K562 (cell line): ENCODE measurements at places on chromosomes 16 and 17.

DNA sequence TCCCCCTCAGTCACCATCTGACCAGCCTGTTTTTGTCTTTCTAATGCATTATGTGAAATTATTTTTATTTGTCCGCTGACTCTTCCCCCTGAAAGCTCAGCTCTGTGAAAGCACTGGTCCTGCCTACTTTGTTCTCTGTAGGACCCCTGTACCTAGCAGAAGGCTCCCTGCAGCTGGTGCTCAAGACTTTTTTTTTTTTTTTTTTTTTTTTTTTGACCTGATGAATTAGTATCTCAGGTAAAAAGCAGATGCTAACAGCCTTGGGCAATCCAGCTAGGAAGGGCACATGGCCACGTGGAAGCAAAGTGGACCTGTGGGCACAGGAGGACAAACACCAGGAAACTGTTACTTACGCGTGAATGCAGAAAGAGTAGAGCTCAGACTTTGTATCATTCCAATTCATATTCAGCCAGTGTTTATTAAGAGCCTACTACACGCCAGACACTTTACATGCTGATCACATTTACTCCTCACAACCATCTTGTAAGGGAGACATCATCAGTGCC lies 629 bp upstream of the UNC119 start:
- no peak for DNase-seq

- no peak for DNase-seq
Observed at GRCh38 chr17:76106703-76107102, 3.1 kb upstream of the EXOC7 start.

- DNase-seq = peak; percentile 97
Observed at GRCh38 chr17:29179232-29180033, 765 bp downstream of the MYO18A start.

- DNase-seq = peak; percentile 59
Observed at GRCh38 chr16:7313170-7313569, 19.5 kb upstream of the RBFOX1 start.

DNA sequence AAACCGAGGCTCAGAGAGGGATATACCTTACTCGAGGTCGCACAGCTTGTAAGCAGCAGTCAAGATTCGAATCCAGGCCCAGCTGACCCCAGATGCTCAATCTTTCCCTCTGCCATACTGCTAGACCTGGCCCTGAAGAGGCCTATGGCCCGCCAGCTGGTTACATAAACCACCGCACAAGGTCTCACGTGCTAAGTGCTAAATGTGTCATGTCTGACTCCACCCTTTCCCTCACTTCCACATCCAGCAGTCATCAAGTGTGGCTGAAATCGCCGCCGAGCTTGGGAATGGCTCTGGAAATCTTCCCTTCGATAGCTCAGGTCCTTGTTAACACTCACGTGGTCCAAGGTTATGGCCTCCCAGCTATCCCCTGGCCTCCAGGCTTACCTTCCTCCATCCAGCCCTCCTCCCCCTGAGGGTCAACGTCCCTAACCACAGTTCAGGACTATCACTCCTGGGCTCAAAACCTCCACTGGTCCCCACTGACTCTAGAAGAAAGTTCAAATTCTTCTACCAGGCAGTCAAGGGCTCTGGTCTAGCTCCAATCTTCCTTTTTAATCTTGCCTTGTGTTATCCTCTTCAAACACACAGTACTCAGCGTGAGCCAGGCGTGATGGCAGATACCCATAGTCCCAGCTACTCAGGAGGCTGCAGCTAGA lies 3.5 kb downstream of the ZBTB4 start:
- peak; percentile 80 for DNase-seq

- peak; percentile 22 for DNase-seq
Observed at GRCh38 chr17:4968486-4969046, 949 bp upstream of the SPAG7 start.

GRCh38 chr17:266701-267667 lies 85.5 kb upstream of the DOC2B start:
- no peak for DNase-seq

DNA sequence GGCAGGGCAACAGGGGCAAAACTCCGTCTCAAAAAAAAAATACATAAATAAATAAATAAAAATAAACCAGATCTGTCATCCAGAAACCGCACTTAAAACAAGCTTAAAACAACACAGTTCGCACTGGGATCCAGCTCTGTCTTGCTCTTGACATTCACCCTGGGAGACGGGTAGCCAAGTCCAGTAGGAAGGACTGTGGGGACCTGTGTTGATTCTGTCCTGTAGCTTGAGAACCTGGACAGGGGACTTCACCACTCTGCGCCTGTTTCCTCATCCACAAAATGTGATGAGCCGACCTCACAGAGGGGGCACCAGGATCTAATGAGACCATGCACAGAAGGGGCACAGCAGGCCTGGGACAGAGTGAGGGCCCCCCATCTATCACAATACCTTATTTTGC lies 1.5 kb upstream of the RAI1 start:
- no peak for DNase-seq

- DNase-seq = no peak
Observed at GRCh38 chr17:76074390-76075363, at the start of gene GALR2. GALR2 (plus strand) TSS chr17:76074781; CDS start chr17:76074884, 103 bp downstream.

- DNase-seq = no peak
Observed at GRCh38 chr17:51152766-51153209, 571 bp upstream of the NME1 start.

- DNase-seq = no peak
Observed at GRCh38 chr17:3613124-3613523, 3.9 kb upstream of the TRPV1 start.

DNA sequence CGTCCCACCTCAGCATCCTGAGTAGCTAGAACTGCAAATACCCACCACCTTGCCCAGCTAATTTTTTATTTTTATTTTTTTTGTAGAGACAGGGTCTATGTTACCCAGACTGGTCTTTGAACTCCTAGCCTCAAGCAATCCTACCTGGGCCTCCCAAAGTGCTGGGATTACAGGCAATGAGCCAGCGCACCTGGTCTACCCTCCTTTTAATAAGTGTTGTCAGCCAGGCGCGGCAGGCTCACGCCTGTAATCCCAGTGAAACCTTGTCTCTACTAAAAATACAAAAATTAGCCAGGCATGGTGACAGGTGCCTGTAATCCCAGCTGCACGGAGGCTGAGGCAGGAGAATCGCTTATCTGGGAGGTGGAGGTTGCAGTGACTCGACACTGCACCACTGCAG lies 19.3 kb downstream of the RFFL start:
- DNase-seq = no peak

DNA sequence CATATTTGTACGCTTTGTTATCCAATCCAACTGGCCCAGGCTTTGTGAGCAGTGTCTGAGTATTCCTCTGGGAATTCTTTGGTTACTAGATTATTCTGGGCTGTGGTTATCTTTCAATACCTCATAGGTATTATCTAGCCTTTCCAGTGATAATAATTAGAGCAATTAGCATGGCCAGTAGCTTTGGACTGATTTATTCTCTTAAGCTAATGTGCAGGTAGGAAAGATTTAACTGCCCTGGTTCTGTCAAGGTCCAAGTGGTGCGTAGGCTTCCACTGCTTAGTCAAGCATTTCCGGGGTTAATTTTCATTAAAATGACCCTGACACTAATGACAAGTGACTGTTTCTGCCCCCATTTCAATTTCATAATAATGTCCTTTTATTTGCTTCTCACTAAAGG lies 54.2 kb upstream of the PMFBP1 start:
- DNase-seq = no peak

DNA sequence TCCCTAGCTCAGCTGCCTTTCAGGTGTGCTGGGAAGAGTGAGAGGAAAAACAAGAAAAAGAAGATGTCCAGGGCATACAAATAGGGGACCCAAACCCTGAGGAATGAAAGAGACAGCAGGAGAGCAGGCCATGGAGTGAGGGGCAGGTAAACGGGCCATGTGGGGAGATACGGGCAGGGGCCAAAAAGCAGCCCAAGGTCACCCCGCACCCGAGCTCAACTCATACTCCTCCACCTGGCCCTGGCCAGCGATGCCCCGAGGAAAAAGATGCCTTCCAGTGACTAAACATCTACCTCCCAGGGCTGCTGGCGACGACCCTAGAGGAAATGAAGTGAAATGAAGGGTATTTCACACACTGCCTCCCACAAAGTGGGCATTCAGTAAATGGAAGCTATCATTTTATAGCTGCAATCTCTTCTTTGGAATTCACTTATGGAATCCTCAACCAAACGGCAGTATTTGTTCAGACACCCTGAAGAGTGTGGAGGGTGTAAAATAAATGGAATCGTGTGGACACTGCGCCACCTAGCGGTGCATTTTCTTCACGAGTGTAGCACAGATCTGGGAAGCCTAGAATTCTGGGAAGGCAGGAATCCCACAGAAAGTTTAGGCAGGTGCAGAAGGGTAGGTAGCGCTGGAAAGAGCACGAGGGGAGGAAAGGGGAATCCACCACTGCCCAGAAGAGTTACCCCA lies 14.9 kb downstream of the ELAC2 start:
- peak; percentile 46 for DNase-seq

DNA sequence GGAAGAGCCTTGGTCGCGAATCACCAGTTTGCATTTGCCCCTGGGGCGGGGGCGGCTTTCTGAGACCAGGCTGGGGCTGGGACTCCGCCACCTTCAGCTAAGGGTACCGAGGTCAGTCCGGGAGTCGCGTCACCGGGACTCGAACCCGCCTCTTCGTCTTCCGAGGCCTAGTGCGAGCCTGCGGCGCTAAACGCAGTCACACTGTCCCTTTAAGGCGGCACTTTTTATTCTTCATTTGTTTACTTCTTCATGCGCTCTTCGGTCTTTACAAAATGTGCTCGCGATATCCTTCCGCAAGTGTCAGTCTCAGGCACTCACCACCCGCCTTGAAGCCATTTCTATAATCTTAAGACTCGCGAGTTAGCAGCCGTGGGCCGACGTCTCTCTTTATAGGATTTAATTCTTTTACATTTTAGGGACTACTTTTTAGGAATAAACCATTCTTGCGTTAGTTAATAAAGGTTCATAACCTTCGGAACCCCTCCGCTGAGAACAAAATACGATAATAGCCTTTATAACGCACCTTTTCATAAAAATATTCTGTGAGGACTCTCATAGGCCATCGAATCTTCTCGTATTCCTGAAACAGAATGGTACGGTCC lies 593 bp upstream of the HEXIM1 start:
- DNase-seq = no peak

- no peak for DNase-seq
Observed at GRCh38 chr17:49388692-49389513, 25.8 kb downstream of the PHB1 start.

GRCh38 chr16:88773812-88774291 lies 11.2 kb downstream of the PIEZO1 start:
- DNase-seq = peak; percentile 90

- DNase-seq = no peak
Observed at GRCh38 chr16:54944002-54944401, 13.3 kb downstream of the IRX5 start.

DNA sequence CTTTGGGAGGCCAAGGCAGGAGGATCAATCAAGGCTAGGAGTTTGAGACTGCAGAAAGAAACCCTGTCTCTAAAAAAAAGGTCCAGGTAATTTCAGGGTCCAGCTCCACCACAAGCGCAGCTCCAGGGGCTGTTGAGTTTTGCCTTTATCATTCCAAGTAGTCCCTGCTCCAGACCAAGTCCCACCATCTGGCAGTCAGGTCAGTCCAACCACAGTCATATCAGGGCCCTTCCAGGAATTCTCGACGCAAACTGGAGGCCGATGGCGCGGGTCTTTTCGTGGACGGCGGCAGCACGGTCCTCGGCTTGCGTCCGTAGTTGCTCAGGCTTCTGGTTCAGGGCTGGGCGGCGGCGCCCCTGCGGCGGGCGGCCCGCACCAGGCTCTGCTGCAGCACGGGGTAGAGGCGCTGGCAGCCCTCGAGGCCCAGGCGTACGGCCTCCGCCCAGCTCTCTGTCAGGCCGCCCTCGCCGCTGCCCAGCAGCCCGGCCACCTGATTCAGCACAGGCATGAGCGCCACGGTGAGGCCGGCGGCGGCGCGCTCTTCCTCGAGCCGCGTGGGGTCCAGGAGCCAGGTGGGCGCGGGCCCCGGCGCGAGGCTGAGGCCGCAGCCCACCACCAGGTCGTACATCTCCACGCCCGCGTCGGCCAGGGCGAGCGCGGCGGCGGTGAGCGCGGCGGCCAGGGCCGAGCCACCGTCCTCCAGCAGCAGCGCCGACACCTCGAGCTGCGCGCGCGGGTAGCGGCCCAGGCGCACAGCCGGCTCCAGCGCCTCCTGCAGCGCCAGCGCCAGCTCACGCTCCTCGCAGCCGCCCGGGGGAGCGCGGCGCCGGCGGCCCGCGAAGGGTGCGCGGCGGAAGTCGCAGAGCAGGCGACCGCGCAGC lies 752 bp downstream of the EXOSC6 start:
- no peak for DNase-seq

- DNase-seq = peak; percentile 84
Observed at GRCh38 chr17:32876417-32877163, at the start of gene MYO1D. MYO1D (minus strand) TSS chr17:32877124; CDS start chr17:32876872, 252 bp downstream.

DNA sequence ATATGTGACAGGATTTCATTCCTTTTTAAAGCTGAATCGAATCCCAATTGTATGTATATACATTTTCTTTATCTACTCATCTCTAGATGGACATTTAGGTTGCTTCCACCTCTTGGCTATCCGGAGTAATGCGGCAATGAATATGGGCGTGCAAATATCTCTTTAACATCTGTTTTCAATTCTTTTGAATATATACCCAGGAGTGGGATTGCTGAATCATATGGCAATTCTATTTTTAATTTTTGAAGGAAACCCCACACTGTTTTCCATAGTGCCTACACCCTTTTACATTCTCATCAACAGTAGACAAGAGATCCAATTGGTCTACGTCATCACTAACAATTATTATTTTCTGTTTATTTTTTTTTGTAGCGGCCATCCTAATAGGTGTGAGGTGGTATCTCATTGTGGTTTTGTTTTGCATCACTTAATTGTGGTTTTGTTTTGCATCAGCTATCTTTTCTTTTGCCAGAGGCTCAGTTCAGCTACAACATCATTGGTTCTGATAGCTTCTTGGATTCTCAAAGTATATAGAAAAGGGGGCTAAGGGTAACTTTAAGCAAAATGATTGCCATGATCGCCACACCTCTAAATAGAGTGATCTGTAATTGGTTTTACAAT lies 25.6 kb upstream of the MAP2K6 start:
- DNase-seq = no peak

- no peak for DNase-seq
Observed at GRCh38 chr17:8475227-8475626, 39.5 kb downstream of the NDEL1 start.

GRCh38 chr17:10063730-10064241 lies 134.6 kb downstream of the GAS7 start:
- no peak for DNase-seq
